ENCODE measurements at places on chromosomes 4 and X. TPM values are rescaled to one million over a fixed set of nuclear protein-coding genes. Genes with fewer than 3 reads are reported as not detected.
A peak's percentile ranks its signal among the peaks of the same experiment; 100 is the strongest.

- no peaks in the 10 kb centered on the region for H3K36me3 ChIP-seq
- no peak overlapping the region for H3K27ac ChIP-seq
- H3K4me3 ChIP-seq, result no peak overlapping the region
These were observed 81.6 kb downstream of the GATB start for GRCh38 chr4:151679231-151679630.

DNA sequence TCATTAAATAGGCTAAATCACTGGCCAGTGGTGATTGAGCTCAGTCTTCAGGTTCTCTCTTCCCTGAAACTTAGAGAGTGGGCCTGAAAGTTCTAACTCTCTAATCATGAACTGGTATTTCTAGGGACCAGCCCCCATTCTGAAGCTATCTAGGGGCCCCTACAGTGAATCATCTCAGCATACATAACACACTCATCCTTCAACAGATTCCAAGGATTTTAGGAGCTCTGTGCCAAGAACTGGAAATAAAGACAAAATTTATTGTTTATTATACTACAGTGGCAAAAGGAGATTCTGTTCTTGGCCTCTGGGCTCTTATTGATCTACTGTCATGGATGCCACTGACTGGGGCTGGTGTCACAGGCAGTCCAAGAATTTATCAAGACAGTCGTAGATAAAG lies 263.8 kb upstream of the IGFBP7 start:
- no peaks in the 10 kb centered on the region for H3K36me3 ChIP-seq
- H3K4me3 ChIP-seq, result no peak overlapping the region
- H3K27ac ChIP-seq, result no peak overlapping the region
- no peak for DNase-seq
- no peaks in the 10 kb centered on the region for H3K27me3 ChIP-seq
- no peaks in the 10 kb centered on the region for H3K4me1 ChIP-seq

RNF150 gene
- total RNA-seq, result not detected

DNA sequence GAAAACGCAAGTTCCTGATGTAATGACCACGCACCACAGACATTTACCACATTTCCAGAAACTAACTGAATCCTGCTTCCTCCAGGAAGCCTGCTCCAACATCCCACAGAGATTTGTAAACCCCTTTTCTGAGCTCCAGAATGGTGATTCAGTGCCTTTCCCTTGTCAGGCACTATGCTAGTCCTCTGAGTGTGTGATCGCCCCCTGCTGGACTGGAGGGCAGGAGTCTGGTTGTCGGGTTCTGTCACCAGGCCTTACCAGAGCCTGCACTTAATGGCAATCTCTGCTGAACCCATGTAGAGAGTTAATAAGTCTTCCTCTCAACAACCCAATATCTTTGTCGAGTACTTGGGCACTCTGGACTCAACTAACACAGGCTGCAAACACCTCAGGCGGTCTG lies 14.5 kb upstream of the KDM5C start:
- no peaks in the 10 kb centered on the region for H3K4me1 ChIP-seq
- no peak overlapping the region for H3K4me3 ChIP-seq
- H3K27me3 ChIP-seq, result no peaks in the 10 kb centered on the region
- H3K36me3 ChIP-seq, result no peaks in the 10 kb centered on the region

DKK2 gene
- total RNA-seq, result not detected

GRCh38 chr4:29262986-29263385 lies 1457.2 kb upstream of the PCDH7 start:
- H3K36me3 ChIP-seq, result no peaks in the 10 kb centered on the region
- no peaks in the 10 kb centered on the region for H3K27me3 ChIP-seq
- H3K27ac ChIP-seq, result no peak overlapping the region

DNA sequence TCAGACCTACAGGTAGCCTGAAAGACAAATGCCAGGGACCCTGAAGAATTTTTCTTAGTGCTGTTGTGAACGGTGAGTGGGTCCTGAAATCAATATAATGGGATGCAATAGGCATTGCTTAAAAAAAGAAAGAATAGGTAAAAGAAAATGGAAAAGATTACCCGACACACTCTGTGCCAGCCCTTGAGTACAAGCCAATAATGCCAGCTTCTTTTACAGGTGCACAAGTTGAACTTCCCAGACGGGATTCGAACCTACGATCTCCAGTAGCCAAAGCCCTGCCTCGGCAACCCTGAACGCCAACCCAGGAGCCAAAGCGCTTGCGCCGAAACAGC lies 24.7 kb upstream of the GLOD5 start:
- peak overlapping the region; percentile 69 for H3K4me3 ChIP-seq
- peaks cover 17% of the 10 kb centered on the region for H3K4me1 ChIP-seq
- no peak for DNase-seq
- no peaks in the 10 kb centered on the region for H3K27me3 ChIP-seq
- H3K36me3 ChIP-seq, result no peaks in the 10 kb centered on the region
- no peak overlapping the region for H3K27ac ChIP-seq

DNA sequence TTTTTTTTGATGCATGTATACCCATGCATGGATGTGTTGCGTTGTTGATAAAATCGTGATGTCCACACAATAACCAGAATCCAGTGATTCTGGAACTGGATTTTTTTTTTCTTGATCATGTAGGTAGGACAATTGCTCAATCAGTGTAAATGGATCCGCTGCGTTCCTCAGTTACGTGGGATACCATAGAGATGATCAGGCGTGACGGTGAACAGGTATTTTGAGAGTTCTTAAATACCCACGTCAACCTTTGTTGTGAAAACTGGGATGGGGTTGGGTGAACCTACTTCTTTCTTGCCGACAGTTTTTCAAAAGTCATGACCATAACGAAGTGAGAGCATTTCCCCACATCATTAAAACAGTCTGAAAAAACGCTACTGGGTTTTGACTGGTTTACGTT lies 913 bp upstream of the SMIM10L2A start:
- DNase-seq, result no peak
- H3K27me3 ChIP-seq, result no peaks in the 10 kb centered on the region
- no peak overlapping the region for H3K27ac ChIP-seq
- no peak overlapping the region for H3K4me3 ChIP-seq
- no peaks in the 10 kb centered on the region for H3K36me3 ChIP-seq
